ENCODE measurements at places on chromosomes 12 and 14. TPM values are rescaled to one million over a fixed set of nuclear protein-coding genes. Genes with fewer than 3 reads are reported as not detected.

GRCh38 chr12:107369679-107370078, 276.3 kb upstream of the CRY1 start:
- no peak for DNase-seq

DNA sequence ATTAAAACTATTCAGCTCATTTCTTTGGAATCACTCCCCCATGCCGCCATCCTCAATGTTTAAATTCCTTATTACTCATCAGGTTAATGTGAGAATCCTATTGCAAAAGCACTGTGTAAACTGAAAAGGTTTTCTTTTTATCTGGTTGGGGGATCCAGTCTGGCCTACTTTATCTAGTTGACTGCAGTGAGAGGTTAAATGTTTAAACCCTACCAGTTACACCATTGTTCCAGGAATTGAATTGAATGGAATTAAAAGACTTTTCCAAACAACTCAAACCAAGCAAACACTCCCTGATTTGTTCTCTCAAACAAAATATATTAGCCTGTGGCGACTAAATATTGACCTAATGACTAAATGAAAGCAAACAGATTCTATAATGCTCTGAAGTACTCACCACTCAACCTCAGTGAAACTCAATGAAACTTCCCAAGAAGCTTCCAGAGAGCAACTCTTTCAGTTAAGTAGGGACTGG, 100.5 kb downstream of the VEZT start:
- DNase-seq, result no peak

GRCh38 chr12:8852119-8852518, 29.7 kb downstream of the A2ML1 start:
- no peak for DNase-seq

GRCh38 chr12:100668945-100669536, 95.6 kb downstream of the GAS2L3 start:
- peak; percentile 61 for DNase-seq

C12orf54 gene
- polyA plus RNA-seq, result 0.56 TPM

Measured in renal pelvis (tissue), 12 donors.